Naive thymus-derived CD4-positive, alpha-beta T cell (primary cell): ENCODE measurements at places on chromosomes 13 and 19. TPM values are rescaled to one million over a fixed set of nuclear protein-coding genes. Genes with fewer than 3 reads are reported as not detected.

GRCh38 chr13:45178349-45179162 is 22.3 kb downstream of the KCTD4 start:
- H3K4me3 ChIP-seq, result no peak overlapping the region
- H3K4me1 ChIP-seq, result no peaks in the 10 kb centered on the region
- no peak for DNase-seq
- no peaks in the 10 kb centered on the region for H3K27me3 ChIP-seq

DNA sequence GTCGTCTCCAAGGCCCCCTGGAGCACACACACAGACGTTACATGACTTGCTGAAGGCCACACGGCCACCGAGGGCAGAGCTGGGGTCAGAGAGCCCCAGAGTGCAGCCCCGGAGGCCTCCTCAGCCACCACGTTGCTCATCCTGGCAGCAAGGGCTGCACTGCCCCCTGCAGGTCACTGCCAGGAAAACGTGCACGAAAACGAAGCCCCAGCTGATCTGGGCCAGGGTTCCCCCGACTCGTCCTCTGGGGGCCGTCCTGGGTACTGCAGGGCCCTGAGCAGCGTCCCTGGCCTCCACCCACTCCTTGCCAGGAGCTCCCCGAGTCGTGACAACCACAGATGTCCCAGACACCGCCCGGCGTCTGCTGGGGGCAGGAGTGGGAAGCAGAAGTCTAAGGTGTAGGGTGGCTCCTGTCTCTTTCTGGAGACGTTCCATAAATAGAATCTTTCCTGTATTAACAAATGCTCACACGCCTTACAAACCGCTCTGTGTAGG is 3.4 kb downstream of the TPGS1 start:
- H3K4me3 ChIP-seq, result peak overlapping the region; percentile 68
- H3K27ac ChIP-seq, result peak overlapping the region; percentile 98
- H3K27me3 ChIP-seq, result no peaks in the 10 kb centered on the region
- H3K4me1 ChIP-seq, result peaks cover 38% of the 10 kb centered on the region
- H3K36me3 ChIP-seq, result no peaks in the 10 kb centered on the region

GRCh38 chr13:102703726-102704035 is 8.8 kb upstream of the METTL21C start:
- H3K27ac ChIP-seq, result no peak overlapping the region
- H3K36me3 ChIP-seq, result no peaks in the 10 kb centered on the region

DNA sequence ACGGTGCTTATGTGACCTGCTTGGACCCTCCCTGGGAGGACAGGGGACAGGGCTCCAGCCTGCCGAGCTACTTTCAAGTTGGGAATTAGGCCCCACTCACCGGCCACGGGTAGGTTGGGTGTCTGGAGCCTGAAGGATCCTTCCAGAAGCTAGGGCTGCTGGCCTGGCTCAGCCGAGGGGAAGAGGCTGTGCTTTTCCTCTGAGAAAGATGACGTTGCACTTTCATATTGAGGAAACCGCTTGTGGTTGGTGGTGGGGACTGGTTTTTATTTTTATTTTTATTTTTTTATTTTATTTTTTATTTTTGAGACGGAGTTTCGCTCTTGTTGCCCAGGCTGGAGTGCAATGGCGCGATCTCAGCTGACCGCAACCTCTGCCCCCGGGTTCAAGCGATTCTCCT is at the start of gene TMEM150B:
Gene TMEM150B, minus strand, starts transcription at position 170 of the 400 bp plus-strand sequence. CDS start 4,305 bp downstream, outside the sequence.
- DNase-seq, result no peak
- H3K4me1 ChIP-seq, result no peaks in the 10 kb centered on the region
- no peak within 1 kb of the TSS for H3K4me3 ChIP-seq
- no peaks in the 10 kb centered on the region for H3K36me3 ChIP-seq
- H3K27ac ChIP-seq, result no peak within 1 kb of the TSS

DNA sequence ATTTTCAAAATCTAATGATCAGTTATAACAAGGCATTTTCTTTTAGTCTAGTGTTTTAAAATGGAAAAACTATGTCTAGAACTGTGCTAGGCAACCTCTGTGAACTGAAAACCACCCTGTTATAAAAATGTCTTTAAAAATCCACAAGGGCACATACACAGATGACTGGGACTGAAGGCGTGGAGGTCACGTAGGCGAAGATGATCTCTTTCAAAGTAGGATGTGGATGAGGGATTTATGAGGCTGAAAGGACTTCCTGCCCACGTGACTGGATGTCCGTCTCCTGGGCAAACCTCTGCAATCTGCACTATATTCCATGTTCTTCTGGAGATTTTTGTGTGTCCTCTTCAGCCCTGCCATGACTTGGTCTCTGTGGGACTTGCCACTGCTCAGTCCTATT is 84.2 kb upstream of the ZNF536 start:
- H3K36me3 ChIP-seq, result no peaks in the 10 kb centered on the region
- DNase-seq, result no peak
- H3K4me1 ChIP-seq, result no peaks in the 10 kb centered on the region

DNA sequence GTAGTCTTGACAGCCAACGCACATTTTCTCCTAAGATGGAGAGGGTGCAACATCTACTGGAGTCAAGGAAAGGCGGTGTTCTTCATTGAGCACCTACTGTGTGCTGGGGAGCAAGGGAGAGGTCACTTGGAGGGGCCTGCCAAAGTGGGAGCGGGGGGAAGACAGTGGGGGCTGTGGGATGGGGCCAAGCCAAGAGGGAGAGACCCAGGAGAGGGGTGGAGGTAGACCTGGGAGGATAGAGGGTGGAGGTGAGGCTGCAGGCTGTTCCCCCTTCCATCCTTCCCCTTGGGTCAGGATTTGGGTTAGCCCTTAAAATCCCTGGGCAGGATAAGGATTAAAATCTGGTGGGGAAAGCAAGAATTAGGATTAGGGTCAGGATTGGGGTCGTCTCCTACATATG is 1.7 kb upstream of the PLPP2 start:
- DNase-seq, result no peak
- H3K4me1 ChIP-seq, result no peaks in the 10 kb centered on the region
- H3K36me3 ChIP-seq, result no peaks in the 10 kb centered on the region
- no peak overlapping the region for H3K27ac ChIP-seq
- peaks cover 8% of the 10 kb centered on the region for H3K27me3 ChIP-seq

- no peak overlapping the region for H3K4me3 ChIP-seq
- H3K4me1 ChIP-seq, result no peaks in the 10 kb centered on the region
- no peaks in the 10 kb centered on the region for H3K27me3 ChIP-seq
Observed at GRCh38 chr13:85419611-85420010, 379.6 kb downstream of the SLITRK6 start.

GRCh38 chr13:61777899-61778298 is 362.2 kb upstream of the PCDH20 start:
- no peak for DNase-seq
- H3K4me1 ChIP-seq, result no peaks in the 10 kb centered on the region
- no peaks in the 10 kb centered on the region for H3K27me3 ChIP-seq
- no peaks in the 10 kb centered on the region for H3K36me3 ChIP-seq
- H3K27ac ChIP-seq, result no peak overlapping the region

DNA sequence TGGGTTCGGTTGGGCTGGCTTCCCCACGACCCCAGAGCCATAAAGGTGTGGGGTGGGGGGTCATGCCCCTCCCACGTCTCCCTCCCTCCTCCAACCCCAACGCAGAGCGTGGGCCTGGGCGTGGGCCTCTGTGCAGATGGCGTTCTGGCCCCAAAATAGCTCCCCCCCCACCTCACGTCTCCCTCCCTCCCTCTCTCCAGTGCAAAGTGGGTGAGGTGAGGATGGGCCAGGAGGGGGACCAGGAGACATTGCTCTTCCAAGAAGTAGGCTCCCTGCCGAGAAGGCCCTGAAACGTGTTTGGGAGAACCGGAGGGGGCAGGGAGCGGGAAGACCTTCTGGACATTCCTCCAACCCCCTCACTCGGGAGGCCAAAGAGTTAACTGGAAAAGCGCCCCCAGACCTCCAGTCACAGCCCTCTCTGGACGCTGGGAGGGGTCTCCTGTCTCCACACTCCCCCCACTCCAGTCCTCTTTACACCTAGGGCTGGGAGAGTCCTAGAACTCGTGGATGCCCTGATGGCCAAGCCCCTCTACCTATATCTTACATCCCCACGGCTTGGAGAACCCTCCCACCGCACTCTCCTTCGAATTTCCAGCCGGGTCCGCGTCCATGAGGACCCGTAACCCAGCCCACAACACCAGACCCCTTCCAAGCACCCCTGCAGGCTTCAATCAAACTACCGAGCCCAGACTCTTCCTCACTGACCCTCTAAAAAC is 855 bp downstream of the UNC13A start:
- H3K36me3 ChIP-seq, result no peaks in the 10 kb centered on the region
- H3K4me3 ChIP-seq, result no peak overlapping the region
- H3K27ac ChIP-seq, result no peak overlapping the region
- H3K27me3 ChIP-seq, result no peaks in the 10 kb centered on the region
- H3K4me1 ChIP-seq, result no peaks in the 10 kb centered on the region

DNA sequence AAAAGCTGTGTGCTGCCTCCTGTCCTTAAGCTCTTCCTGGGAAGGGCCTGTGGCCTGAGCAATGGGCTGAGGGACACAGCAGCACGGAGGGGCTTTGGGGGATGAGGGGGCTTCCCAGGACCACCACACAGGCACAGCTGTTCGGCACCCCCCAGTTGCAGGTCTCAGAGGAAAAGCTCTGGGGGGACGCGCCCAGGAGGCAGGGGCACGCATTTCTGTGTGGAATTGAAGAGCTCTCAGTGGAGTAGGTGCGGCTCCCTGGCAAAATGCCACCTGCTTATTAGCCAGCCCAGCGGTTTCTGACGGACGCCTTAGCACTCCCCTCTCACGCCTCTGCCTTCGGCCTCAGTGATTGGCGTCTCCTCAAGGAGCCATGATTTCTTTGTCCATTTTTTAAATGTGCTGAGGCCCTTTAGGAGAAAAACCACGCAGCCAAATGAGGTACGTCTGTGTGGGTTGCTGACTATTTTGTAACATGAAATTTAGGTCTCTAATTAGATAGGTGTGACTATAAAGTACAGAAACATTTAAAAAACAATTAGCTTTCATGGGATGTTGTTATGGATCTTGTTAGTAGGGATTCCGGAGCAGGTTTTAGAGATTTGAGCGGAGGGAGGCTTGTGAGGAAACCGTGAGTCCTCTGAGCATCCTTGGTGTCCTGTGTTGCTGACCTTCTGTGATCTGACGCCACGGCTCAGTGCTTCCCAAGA is 4.0 kb downstream of the MCF2L start:
- no peak for DNase-seq
- H3K27me3 ChIP-seq, result no peaks in the 10 kb centered on the region
- no peaks in the 10 kb centered on the region for H3K36me3 ChIP-seq

GRCh38 chr19:35986664-35987570 is 8.1 kb upstream of the SDHAF1 start:
- no peak overlapping the region for H3K27ac ChIP-seq
- no peaks in the 10 kb centered on the region for H3K36me3 ChIP-seq
- peak; percentile 29 for DNase-seq
- no peaks in the 10 kb centered on the region for H3K27me3 ChIP-seq

Gene CABP5
- not detected for total RNA-seq

Gene KLK14
- 0.42 TPM for total RNA-seq
